ENCODE measurements at places on chromosomes 3 and 15. TPM values are rescaled to one million over a fixed set of nuclear protein-coding genes. Genes with fewer than 3 reads are reported as not detected.
A peak's percentile ranks its signal among the peaks of the same experiment; 100 is the strongest.

- no peaks in the 10 kb centered on the region for H3K27me3 ChIP-seq
- no peaks in the 10 kb centered on the region for H3K36me3 ChIP-seq
- H3K4me3 ChIP-seq, result no peak overlapping the region
- H3K27ac ChIP-seq, result peak overlapping the region; percentile 86
- peak; percentile 72 for DNase-seq
These were observed 35.7 kb upstream of the ACTL6A start for GRCh38 chr3:179526989-179527391.

DNA sequence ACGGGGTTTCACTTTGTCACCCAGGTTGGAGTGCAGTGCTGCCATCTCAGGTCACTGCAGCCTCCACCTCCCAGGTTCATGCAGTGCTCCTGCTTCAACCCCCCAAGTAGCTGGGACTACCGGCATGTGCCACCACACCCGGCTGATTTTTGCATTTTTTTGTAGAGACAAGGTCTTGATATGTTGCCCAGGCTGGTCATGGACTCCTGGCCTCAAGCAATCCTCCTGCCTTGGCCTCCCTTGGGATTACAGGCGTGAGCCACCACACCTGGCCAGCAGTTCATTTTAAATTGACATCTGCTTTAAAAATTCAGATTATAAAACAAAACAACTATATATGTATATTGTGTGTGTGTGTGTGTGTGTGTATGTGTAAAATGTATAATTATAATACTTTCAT lies 38.3 kb downstream of the CALML4 start:
- no peak for DNase-seq
- no peak overlapping the region for H3K27ac ChIP-seq
- H3K4me3 ChIP-seq, result no peak overlapping the region
- no peaks in the 10 kb centered on the region for H3K4me1 ChIP-seq

- no peak for DNase-seq
- no peaks in the 10 kb centered on the region for H3K27me3 ChIP-seq
- no peak overlapping the region for H3K4me3 ChIP-seq
- H3K36me3 ChIP-seq, result no peaks in the 10 kb centered on the region
- H3K4me1 ChIP-seq, result no peaks in the 10 kb centered on the region
These were observed 28.5 kb upstream of the SNRK start for GRCh38 chr3:43257850-43258249.

GRCh38 chr3:120931593-120931992 lies 23.6 kb downstream of the STXBP5L start:
- no peak overlapping the region for H3K27ac ChIP-seq
- H3K36me3 ChIP-seq, result no peaks in the 10 kb centered on the region
- no peaks in the 10 kb centered on the region for H3K4me1 ChIP-seq

- H3K4me1 ChIP-seq, result no peaks in the 10 kb centered on the region
- no peak overlapping the region for H3K4me3 ChIP-seq
- H3K36me3 ChIP-seq, result no peaks in the 10 kb centered on the region
These were observed 19.5 kb downstream of the SECISBP2L start for GRCh38 chr15:49026700-49027099.

- H3K27me3 ChIP-seq, result peaks cover 54% of the 10 kb centered on the region
- no peak overlapping the region for H3K27ac ChIP-seq
- H3K36me3 ChIP-seq, result no peaks in the 10 kb centered on the region
- peak overlapping the region; percentile 11 for H3K4me3 ChIP-seq
- peak; percentile 23 for DNase-seq
These were observed 23.0 kb upstream of the ANP32A start for GRCh38 chr15:68843425-68844311.

DNA sequence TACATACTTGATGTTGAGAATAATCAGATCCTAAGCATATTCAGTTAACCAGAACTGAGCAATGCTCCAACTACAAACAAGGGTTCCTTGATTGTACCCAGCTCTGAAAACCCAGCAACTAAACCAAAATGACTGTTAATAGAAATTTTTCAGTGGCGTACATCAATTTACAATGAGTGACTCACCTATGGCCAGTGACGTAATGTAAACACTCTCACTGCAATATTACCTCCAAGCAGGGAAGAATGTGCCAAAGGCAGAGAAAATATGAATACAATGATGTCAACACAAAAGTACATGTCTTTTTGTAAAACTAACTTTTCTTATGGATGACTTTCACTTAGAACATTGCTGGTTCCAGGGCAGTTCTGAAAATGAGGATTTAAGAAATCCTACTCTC lies 611.3 kb downstream of the EDEM1 start:
- H3K4me1 ChIP-seq, result peaks cover 4% of the 10 kb centered on the region
- H3K36me3 ChIP-seq, result no peaks in the 10 kb centered on the region
- H3K27me3 ChIP-seq, result no peaks in the 10 kb centered on the region

DNA sequence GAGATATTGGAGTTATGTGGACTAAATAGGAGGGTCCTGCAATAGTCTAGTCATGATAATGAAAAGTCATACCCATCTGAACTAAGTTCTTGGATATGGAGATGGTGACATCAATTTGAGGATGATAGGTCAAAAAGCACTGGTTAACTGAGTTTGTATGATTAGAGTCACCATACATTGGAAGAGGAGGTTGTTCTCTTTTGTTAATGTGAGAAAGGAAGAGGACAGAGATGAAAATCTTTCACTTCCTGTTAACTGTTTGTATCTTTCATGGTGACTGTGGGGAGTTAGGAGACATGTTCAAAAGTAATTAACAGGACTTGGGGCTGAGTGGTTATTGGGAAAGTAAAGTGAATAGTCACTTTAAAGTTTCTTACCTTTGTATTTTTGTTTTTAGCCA lies 11.1 kb downstream of the TMEM62 start:
- DNase-seq, result no peak
- no peaks in the 10 kb centered on the region for H3K36me3 ChIP-seq
- no peak overlapping the region for H3K27ac ChIP-seq
- no peaks in the 10 kb centered on the region for H3K27me3 ChIP-seq
- no peaks in the 10 kb centered on the region for H3K4me1 ChIP-seq
- H3K4me3 ChIP-seq, result no peak overlapping the region

DNA sequence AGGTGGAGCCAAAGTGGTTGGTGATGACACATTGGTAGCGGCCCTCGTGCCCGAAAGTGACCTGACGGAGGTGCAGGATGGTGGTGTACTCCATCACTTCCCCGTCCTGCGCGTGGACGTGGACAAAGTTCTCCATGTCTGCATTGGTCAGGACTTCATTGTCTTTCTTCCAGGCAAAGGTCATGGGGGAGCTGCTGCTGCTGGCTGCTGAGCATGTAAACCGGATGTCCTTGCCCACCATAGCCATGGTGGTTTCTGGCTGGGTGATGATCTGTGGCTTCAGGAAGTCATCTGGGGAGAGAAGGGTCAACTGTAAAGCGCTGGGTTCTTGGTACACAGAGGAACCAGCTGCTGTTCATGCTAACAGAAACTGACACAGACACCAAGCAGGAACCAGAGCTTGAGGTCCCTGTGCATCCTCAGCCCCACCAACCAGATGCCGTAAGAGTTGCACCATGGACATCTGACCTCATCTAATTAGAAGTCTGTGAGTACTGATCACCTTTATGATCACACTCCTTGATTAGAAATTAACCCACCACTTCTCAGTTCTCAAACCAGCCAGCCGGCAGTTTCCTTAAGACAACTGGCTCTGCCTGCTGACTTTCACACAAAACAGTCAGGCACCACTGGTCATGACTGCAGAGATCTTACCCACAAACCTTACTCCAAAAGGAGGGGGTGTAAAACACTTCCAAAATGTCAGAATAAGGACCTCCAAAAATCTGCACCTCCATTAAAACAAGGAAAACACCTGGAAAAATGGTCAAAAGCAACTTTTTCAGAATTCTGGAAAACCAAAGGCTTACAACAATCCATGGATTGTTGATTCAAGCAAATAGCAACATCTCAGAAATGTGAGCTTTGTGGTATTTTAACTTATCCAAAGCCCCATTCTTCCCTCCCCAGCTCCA lies 114.6 kb downstream of the LRIG1 start:
- H3K4me3 ChIP-seq, result no peak overlapping the region
- no peaks in the 10 kb centered on the region for H3K4me1 ChIP-seq
- DNase-seq, result no peak
- no peaks in the 10 kb centered on the region for H3K36me3 ChIP-seq

DNA sequence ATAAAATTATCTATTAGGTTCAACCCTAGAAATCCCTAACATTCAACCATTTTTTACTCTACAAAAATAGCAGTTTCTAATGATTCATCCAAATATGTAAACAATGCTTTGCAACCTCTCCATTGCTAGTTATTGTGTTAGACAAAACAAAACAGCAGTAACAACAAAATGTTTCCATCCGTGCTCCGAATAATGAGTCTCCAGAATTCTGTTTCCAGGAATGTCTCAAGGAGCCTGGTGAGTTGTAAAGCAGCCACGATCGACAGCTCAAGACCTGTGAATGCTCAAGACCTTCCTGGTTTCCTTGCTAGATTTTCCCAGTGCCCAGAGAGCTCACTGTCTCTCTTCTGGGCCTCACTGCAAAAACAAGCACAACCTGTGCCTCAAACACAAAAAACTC lies 49.9 kb downstream of the CHRD start:
- no peaks in the 10 kb centered on the region for H3K36me3 ChIP-seq
- H3K4me3 ChIP-seq, result no peak overlapping the region
- no peaks in the 10 kb centered on the region for H3K4me1 ChIP-seq
- DNase-seq, result no peak
- no peaks in the 10 kb centered on the region for H3K27me3 ChIP-seq

GRCh38 chr15:42071717-42072116 lies 22.6 kb downstream of the PLA2G4D start:
- no peaks in the 10 kb centered on the region for H3K27me3 ChIP-seq
- no peak for DNase-seq
- no peaks in the 10 kb centered on the region for H3K36me3 ChIP-seq
- no peaks in the 10 kb centered on the region for H3K4me1 ChIP-seq
- H3K4me3 ChIP-seq, result no peak overlapping the region

- H3K27ac ChIP-seq, result no peak overlapping the region
- no peak for DNase-seq
- no peaks in the 10 kb centered on the region for H3K27me3 ChIP-seq
- no peak overlapping the region for H3K4me3 ChIP-seq
These were observed 714.8 kb downstream of the FHIT start for GRCh38 chr3:60536420-60536819.

- no peaks in the 10 kb centered on the region for H3K4me1 ChIP-seq
- H3K27me3 ChIP-seq, result no peaks in the 10 kb centered on the region
- peak; percentile 55 for DNase-seq
- no peak overlapping the region for H3K27ac ChIP-seq
These were observed 12.4 kb downstream of the PIF1 start for GRCh38 chr15:64813075-64813474.

ONECUT1 gene
- 15.2 TPM for total RNA-seq

CLSTN2 gene
- 27.0 TPM for total RNA-seq

GPR15 gene
- total RNA-seq, result not detected

TMEM266 gene
- 1.9 TPM for total RNA-seq

GPR87 gene
- 7.0 TPM for total RNA-seq

TRANK1 gene
- total RNA-seq, result 16.7 TPM

CLDN18 gene
- 73.0 TPM for total RNA-seq

TLR9 gene
- total RNA-seq, result not detected

ARHGAP11A gene
- 4.7 TPM for total RNA-seq

OR4F15 gene
- not detected for total RNA-seq

BAHD1 gene
- 17.2 TPM for total RNA-seq

LMAN1L gene
- not detected for total RNA-seq

ATP6V1A gene
- 81.7 TPM for total RNA-seq

PRR20G gene
- total RNA-seq, result not detected
